ENCODE measurements at places on chromosomes 5 and 9.

- no peak for DNase-seq
Measured at GRCh38 chr5:54215233-54215736, 95.1 kb downstream of the ARL15 start.

DNA sequence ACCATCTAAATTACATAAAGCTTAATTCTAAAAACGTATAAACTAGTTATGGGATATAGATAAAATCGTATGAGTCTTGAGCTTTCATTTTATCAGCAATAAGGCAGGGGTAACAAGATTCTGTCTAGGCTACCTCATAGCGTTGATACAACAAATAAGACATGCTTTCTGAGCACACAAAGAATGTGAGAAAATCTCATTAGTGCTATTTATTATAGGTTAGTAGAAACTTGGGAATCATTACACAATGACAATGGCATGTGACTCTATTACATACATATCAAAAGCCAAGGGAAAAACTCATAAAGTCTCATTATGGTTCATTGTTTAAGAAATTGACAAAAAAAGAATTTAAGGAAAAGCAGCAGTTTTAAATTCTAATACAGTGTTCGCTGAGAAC lies 448.6 kb downstream of the PLK2 start:
- DNase-seq: no peak

DNA sequence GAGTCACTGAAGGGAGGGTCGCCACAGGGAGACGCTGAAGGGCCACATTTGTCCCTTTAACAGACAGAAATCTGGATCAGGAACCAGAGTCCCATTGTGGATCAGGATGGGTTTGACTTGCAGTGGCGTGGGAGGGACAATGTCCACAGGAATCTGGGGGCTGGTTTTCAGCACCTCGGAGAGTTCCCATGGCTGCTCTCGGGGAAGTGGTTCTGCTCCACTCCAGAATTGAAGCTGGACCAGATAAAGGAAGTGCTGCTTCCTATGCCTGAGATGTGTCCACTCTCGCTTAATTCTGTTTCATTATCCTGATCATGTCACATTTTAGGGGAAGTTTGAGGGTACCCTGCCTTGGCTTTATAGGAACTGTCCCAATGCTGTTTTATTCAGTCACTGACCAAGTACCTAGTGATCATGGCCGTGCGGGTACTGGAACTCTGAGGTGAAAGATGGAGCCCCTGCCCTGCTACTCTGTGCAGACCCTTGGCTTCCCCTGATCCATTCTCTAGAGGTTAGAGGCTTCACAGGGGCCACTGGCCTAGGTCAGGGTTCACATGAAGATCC lies 28.7 kb downstream of the ENHO start:
- no peak for DNase-seq

DNA sequence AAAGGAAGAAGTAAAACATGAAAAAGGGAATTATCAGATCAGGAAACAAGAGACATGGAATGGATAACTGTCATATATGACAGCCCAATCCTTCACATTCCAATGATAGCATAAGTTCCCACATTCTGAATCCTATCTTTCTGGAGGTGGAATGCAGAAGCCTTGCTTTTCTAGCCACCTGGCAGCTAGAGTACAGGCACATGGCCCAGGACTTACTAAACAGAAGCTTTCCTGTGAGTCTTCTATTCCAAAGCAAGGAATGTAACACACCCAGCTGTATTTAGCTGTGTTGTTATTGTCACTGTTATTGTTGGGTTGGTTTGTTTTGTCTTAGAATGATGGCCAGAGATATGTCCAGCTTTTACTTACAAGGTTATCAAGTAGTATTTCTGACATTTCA lies 780.5 kb upstream of the ZNF608 start:
- no peak for DNase-seq

GRCh38 chr9:83474631-83475030 lies 63.6 kb downstream of the FRMD3 start:
- no peak for DNase-seq

GRCh38 chr9:132792547-132792946 lies 85.5 kb downstream of the AK8 start:
- DNase-seq: no peak

GRCh38 chr5:446883-447263 lies 3.9 kb downstream of the EXOC3 start:
- peak; percentile 30 for DNase-seq

- no peak for DNase-seq
Measured at GRCh38 chr5:112121258-112121657, 297.8 kb downstream of the EPB41L4A start.

GRCh38 chr9:127451608-127451857 lies 223 bp downstream of the LRSAM1 start:
- no peak for DNase-seq

DNA sequence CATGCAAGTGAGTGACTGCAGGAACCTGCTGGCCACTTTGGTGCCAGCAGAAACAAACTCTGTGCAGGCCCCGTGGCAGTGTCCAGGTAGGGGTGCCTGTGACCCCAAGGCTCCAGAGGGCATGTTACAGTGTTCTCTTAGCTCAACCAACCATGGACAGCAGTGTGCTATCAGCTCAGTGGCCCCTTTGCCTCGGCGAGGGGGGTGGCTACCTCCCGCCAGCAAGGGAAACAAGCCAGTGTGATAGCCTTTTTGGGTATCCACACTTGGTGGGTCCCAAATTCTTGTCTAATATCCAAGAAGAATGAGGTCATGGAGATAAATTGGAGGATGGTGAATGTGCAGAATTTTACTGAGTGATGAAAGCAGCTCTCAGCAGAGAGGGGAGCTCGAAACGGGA lies 298.6 kb upstream of the SLC30A5 start:
- no peak for DNase-seq
